ENCODE measurements at places on chromosomes 6 and 20. TPM values are rescaled to one million over a fixed set of nuclear protein-coding genes. Genes with fewer than 3 reads are reported as not detected.
A peak's percentile ranks its signal among the peaks of the same experiment; 100 is the strongest.

The TMEM242 gene
- 8.1 TPM for total RNA-seq

The NR2E1 gene
- not detected for total RNA-seq

- DNase-seq: no peak
- peaks cover 20% of the 10 kb centered on the region for H3K4me1 ChIP-seq
- no peak overlapping the region for H3K4me3 ChIP-seq
- no peak overlapping the region for H3K27ac ChIP-seq
- H3K27me3 ChIP-seq: no peaks in the 10 kb centered on the region
These were observed 74.7 kb upstream of the CITED2 start for GRCh38 chr6:139448998-139449610.

The SMLR1 gene
- not detected for total RNA-seq

- no peaks in the 10 kb centered on the region for H3K36me3 ChIP-seq
- no peaks in the 10 kb centered on the region for H3K27me3 ChIP-seq
- H3K4me1 ChIP-seq: no peaks in the 10 kb centered on the region
- no peak for DNase-seq
These were observed 61.4 kb upstream of the UFL1 start for GRCh38 chr6:96460052-96460700.

DNA sequence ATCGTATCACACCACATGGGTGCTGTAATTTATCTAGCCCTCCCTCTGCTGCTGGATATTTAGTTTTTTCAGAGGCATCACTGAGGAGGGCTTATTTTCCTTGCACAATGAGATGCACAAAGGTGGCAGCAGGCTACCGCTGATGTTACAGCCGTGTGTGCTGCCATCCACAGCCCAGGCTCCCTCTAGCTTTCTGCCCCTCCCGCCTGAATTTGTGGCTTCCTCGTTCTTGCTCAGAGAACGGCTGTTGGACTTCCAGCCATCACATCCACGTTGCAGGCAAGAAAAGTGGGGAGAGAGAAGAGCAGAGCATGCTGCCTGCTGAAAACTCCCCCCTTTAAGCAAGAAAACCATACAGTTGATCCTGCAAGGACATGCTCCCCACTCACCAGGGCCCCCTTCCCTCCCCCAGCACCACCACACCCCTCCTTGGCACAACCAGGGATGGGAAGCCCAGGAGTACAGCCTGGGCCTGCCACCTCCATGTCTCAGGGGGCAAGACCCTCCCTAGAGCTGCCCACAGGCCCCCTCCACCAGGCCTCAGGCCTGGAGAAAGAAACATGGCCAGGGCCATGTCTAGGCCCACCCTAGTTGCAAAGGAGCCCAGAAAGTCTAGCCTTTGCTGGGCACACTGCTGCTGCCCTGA lies 102.6 kb downstream of the MRPL14 start:
- no peaks in the 10 kb centered on the region for H3K27me3 ChIP-seq
- H3K4me3 ChIP-seq: no peak overlapping the region
- 0 out of 2 replicates have a peak, but pooled peaks cover 2% of the 10 kb centered on the region for H3K36me3 ChIP-seq
- H3K4me1 ChIP-seq: peaks cover 36% of the 10 kb centered on the region

- no peaks in the 10 kb centered on the region for H3K27me3 ChIP-seq
- H3K27ac ChIP-seq: no peak overlapping the region
- H3K4me1 ChIP-seq: no peaks in the 10 kb centered on the region
- no peaks in the 10 kb centered on the region for H3K36me3 ChIP-seq
- no peak for DNase-seq
- no peak overlapping the region for H3K4me3 ChIP-seq
These were observed 529.6 kb upstream of the RNF217 start for GRCh38 chr6:124432620-124433019.

GRCh38 chr6:150897400-150897943 lies 32.0 kb downstream of the MTHFD1L start:
- H3K27ac ChIP-seq: no peak overlapping the region
- DNase-seq: no peak
- H3K36me3 ChIP-seq: peaks cover 27% of the 10 kb centered on the region
- H3K4me1 ChIP-seq: peaks cover 23% of the 10 kb centered on the region

DNA sequence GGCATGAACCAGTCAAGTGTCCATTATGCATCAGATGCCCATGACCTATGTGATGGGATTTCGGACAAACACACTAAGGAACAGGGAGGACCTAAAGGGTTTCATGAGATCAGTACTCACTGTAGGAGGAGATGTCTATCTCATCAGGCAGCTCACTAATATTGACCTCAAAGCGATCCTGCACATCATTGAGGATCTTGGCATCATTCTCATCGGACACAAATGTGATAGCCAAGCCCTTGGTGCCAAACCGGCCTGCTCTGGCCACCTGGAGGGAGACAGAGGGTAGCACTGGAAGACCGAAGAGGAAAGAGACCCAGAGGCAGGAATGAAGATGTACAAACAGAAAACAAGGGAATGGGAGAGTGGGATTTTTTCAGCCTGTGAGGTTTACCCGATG lies 1.9 kb downstream of the MCCD1 start:
- H3K4me1 ChIP-seq: 0 out of 2 replicates have a peak, but pooled peaks cover 7% of the 10 kb centered on the region
- H3K36me3 ChIP-seq: peaks cover 41% of the 10 kb centered on the region
- no peak for DNase-seq
- no peaks in the 10 kb centered on the region for H3K27me3 ChIP-seq

The DEFB132 gene
- total RNA-seq: not detected

- no peaks in the 10 kb centered on the region for H3K36me3 ChIP-seq
- peak overlapping the region; percentile 81 for H3K4me3 ChIP-seq
- peaks cover 20% of the 10 kb centered on the region for H3K4me1 ChIP-seq
These were observed 671 bp downstream of the TAPBP start for GRCh38 chr6:33313105-33313708.

- no peak for DNase-seq
- H3K4me3 ChIP-seq: no peak overlapping the region
- no peak overlapping the region for H3K27ac ChIP-seq
- no peaks in the 10 kb centered on the region for H3K36me3 ChIP-seq
- H3K4me1 ChIP-seq: no peaks in the 10 kb centered on the region
These were observed 179.9 kb upstream of the DTNBP1 start for GRCh38 chr6:15842727-15843117.

DNA sequence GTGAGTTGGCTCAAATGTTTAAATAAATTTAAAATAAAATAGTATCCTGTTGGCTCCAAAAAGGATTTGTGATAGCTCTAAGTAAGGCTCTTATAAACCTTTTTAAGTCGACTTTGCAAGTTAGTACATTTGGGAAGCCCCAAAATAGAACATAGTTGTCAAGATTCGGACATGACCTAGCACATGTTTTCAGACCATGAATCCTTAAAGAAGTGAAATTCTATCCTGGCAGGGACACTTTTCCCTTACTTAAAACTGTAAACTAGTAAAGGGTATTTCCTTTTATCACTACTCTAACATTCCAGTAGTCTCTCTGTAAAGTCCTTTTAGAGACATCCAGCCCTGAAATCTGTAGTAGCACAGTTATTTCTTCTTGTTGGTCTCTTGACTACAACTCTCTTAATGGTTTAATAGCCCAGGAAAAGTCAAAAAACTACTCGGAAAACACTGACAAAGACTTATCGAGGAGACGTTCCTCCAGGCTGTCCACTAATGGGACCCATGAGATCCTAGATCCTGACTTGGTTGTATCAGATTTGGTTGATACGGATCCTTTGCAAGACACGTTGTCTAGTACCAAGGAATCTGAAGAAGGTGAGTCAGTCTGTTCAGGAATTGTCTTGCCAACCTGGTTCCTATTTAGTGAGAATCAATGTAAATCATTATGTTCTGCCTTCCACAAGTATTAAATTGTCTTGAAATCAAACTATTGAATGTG lies 83.6 kb downstream of the SCAND1 start:
- no peaks in the 10 kb centered on the region for H3K27me3 ChIP-seq
- no peak for DNase-seq
- H3K4me1 ChIP-seq: peaks cover 11% of the 10 kb centered on the region
- H3K36me3 ChIP-seq: 0 out of 2 replicates have a peak, but pooled peaks cover 3% of the 10 kb centered on the region
- no peak overlapping the region for H3K4me3 ChIP-seq
- H3K27ac ChIP-seq: no peak overlapping the region

DNA sequence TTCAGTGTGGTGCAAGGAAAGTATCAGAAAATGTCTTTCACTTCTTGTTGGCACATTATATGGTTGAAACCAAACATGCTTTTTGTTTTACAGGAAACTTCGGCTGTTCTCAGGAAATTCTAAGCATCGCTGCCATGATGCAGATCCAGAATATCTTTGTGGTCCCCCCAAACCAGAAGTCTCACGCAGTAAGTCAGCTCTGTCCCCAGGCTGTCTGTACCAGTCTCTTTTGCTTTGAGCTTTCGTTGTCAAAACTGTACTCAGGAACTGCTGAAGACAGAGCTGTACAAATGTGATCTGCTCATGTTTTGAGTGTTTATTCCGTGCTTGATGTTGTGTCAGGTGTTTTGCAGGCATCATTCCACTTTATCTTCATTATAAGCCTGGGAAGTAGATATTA lies 59.6 kb downstream of the DHX35 start:
- H3K4me3 ChIP-seq: no peak overlapping the region
- peaks cover 2% of the 10 kb centered on the region for H3K4me1 ChIP-seq
- peaks cover 24% of the 10 kb centered on the region for H3K36me3 ChIP-seq
- H3K27me3 ChIP-seq: no peaks in the 10 kb centered on the region
- DNase-seq: no peak

The IL17F gene
- not detected for total RNA-seq

DNA sequence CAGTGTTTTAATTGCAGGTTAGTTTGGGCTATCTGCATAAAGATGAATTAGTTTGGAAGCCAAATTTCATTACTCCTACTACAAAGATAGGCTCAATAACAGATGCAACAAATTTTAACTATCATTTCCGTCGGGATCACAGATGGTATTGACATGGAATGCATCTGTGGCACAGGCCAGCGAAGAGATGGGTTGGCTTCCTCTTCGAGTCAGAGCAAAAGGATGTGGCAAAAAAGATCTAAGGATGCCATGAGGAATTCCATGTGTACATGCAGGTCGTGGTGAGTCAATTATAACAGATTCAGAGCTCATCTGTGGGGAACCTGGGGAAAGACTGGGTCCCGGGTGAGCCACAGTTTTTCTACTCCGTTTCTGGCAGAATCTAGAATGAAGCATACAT lies 83.0 kb upstream of the CITED2 start:
- DNase-seq: no peak
- H3K36me3 ChIP-seq: no peaks in the 10 kb centered on the region
- H3K4me3 ChIP-seq: no peak overlapping the region
- no peak overlapping the region for H3K27ac ChIP-seq

Data from PC-9 (cell line).